Kidney epithelial cell (primary cell): ENCODE measurements at places on chromosomes 13 and 19. TPM values are rescaled to one million over a fixed set of nuclear protein-coding genes. Genes with fewer than 3 reads are reported as not detected.

DNA sequence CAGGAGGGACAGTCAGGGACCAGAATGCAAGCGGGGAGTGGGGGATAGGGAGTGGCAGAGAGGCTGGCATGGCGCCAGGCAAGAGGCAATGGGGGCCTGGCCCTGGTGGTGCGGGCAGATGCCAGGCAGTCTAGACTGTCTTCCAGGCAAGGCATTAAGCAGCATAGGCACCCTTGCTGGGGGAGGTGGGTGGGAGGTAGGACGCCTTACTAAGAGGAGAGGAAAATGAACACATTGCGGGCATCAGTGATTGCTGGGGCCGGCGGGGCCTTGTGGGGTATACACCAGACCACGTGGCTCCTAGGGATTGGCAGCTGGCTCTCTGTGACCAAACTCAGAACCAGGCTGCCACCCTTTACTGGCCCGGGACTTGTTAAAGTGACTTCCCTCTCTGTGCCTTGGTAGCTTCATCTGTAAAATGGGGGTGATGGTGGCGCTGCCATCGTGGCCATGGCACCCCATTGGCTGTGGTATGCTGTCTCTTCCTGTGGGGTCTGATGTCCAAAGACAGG, 46.0 kb downstream of the DNM2 start:
- DNase-seq: no peak

- peak; percentile 67 for DNase-seq
Observed at GRCh38 chr19:10760273-10760944, 42.5 kb downstream of the DNM2 start.

- DNase-seq: no peak
Observed at GRCh38 chr13:50303963-50304721, 288.9 kb downstream of the KCNRG start.

DNA sequence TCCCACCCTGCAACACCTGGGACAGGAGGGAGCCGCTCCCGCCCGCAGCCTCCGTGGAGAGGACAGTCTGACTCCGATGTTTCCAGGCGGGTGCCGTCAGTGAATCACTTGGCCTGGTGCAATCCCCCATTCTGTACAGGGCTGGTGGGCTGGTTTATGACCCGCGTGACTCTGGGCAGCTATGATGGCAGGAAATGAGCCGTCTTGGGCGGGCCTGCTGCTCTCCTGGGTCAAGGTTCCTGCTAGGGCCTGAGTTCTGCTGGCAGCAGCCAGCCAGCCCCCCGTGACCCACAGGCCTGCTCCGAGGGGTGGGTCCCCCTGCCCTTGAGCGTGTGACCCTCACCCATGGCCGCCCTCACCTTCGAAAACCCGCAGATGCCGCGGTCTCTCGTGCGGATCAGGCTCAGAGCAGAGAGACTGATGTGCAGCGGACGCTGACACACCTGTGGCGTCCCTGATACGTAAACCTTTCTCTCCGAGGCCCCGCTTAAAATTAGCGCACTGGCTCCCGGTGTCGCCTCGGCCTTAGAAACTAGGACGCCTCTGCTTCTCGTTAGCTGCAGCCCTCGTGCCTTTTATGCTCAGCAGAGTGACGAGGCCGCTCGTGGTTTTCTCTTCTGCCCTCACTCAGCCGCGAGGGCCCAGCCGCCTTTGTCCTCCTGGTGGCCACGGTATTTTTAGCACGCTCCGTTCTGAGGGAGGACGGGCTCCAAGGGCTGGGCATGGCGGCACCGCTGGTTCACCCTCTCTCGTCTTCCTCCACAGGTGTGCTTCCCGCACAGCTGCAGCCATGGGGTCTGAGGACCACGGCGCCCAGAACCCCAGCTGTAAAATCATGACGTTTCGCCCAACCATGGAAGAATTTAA, 63.4 kb downstream of the KDM4B start:
- DNase-seq: peak; percentile 25

DNA sequence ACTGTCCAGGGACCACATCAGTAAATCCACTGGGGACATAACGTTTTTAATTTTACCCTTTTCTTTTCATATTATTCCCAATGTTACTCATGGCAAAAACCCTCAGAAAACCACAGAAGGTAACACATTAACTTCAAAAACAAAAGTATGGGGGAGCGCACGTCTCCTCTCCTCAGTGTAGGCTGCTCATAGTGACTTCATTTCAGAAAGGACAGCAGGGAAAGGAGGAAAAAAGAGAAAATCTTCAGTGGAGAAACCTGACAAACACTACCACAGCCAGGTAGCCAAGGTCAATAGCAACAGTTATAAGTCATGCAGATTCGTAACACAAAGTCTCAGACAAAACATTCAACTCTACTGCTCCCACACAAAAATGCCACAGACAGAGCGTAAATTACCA, 21.4 kb downstream of the DZIP1 start:
- DNase-seq: no peak

DNA sequence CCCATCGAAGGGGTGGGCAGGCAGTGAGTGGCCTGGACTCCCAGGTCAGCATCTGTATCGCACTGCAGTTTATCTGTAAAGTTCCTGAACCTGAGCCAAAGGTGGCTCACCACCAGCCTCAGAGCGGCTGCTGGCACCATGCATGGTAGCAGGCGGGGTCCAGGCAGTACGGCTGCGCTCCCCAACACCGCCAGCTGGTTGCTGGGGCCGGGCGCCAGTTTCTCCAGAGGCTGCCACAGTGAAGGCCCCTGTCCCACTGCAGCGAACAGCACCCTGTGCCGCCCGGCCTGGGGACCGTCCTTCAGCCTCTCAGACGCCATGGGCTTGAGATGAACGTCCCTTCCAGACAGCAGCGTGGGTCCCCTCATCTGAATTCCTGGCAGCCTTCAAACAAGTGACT, 109.8 kb downstream of the KDM4B start:
- no peak for DNase-seq

DNA sequence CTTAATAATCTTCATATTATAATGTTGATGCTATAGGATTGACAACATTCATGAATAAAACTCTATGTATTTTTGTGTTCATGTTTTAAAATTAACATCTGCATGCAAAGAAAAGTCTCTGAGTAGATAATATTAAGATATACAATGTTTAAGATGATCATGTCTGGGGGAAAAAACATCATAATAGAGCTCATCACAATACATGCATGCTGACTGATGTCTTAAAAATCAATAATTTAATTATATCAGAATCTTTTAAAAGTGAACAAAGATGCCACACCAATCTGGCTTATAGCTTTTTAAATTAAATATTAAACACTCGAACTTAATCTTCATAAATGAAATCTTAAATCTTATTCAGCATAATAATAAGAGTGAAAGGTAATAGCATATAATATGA, 933.9 kb upstream of the MIR17HG start:
- no peak for DNase-seq

GRCh38 chr13:79989217-79989661, 351.7 kb downstream of the SPRY2 start:
- no peak for DNase-seq

DNA sequence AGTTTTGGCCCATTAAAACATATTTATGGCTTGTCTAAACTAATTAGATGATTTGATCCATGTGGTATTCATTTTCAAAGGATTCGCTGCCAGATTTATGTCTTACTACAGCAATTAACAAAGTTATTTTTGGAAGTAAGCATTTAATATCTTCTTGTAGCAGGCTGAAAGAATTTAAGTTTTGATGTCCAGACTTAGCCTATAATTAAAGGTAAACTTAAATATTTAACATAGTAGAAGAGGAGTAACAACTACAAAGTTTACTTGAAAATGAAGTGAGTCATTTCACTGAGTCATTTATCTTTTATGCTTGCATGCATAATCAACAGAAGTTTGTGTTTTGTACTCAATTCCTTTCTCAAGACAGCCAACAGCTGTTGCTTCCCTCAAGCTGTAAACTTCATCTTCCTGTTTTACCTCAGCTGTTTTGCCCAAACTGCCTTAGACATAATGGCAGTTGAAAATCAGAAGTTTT, 58.1 kb downstream of the EDNRB start:
- no peak for DNase-seq

The TMEM150B gene
- not detected in 2 replicates for total RNA-seq

The RFPL4A gene
- total RNA-seq: not detected in 2 replicates

The LHB gene
- total RNA-seq: 8.2 and 8.4 TPM in 2 replicates
